ENCODE measurements at places on chromosomes 1 and 21.

GRCh38 chr21:34351786-34352241 is 12.0 kb upstream of the KCNE2 start:
- DNase-seq = peak; percentile 79

DNA sequence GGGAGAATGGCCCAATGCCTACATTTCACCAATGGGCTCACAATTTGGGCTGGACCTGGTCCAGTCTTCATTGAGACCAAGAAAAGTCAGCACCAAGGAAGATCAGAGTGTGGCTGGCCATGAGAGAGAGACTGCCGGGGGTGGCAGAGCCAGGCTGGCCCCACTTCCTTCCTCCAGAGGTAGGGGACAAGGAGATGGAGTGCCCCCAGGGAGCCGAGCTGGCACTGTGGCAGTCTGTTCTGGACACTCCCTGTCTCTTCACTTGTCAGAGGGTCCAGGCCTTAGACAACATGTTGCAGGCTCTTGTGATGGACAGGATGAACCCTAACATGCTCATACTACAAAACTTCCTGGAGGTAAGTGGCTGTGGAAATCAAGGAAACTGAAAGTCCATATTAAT is 27.7 kb downstream of the INAVA start:
- no peak for DNase-seq

DNA sequence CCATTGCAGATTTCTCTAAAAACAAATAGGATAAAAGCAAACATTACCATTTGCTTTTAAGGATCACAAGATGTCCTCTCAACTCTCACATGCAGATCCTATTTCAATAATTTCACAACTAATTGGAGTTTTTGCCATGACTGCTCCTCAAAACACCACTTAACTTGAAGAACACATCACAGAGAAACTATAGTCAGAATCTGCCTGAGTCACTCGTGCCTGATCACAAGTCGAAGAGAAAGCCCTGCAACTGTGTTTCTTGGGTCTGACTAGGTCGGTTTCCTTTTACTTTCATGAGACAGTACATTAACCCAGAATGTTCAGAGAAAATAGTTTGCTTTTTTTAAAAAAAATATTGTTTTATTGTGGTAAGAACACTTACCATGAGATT is 46.3 kb upstream of the SMYD2 start:
- DNase-seq = peak; percentile 54

- DNase-seq = peak; percentile 68
These were observed 683 bp downstream of the LRRC8B start for GRCh38 chr1:89525169-89525855.
